ENCODE measurements at places on chromosomes 13 and 19.

DNA sequence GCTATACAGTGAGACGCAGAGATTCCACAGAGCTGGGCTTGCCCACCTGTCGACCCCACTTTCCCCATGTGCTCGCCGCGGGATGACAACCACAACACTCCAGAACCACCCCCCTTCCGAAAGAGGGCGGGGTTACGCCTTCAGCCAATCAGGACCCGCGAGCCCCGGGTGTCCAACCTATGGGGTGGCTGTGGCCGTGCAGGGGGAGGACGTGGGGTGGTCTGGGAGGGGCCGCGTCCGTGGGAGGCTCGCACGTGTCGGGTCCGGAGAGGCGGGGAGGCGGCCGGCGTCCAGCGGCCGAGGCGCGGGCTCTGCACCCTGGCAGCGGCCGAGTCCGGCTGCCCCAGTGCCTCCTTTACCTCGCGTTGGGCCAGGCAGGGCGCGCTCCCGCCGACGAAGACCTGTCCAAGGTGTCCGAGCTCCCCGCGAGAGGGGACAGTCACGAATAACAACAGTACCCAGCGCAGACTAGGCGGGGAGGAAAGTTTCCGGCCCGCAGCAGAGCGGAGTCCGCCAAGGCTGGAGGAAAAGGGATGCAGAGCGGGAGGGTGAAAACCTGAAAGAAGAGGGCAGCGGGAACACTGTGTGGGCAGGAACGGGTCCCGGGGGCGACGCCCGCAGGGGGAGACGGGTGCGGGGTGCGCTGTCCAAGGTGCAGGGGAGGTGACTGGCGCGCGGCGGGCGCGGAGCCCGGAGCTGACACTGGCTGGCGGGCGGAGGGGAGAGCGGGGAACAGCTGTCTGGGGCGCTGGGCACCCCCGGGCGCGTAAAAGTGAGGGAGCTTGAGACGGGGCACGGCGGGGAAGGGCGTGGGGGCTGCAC, 911 bp downstream of the ENOX1 start:
- DNase-seq, result peak; percentile 42

- no peak for DNase-seq
Observed at GRCh38 chr19:16002406-16003384, 53.9 kb downstream of the OR10H4 start.

GRCh38 chr13:44211286-44211685, 162.3 kb upstream of the SERP2 start:
- DNase-seq, result no peak

DNA sequence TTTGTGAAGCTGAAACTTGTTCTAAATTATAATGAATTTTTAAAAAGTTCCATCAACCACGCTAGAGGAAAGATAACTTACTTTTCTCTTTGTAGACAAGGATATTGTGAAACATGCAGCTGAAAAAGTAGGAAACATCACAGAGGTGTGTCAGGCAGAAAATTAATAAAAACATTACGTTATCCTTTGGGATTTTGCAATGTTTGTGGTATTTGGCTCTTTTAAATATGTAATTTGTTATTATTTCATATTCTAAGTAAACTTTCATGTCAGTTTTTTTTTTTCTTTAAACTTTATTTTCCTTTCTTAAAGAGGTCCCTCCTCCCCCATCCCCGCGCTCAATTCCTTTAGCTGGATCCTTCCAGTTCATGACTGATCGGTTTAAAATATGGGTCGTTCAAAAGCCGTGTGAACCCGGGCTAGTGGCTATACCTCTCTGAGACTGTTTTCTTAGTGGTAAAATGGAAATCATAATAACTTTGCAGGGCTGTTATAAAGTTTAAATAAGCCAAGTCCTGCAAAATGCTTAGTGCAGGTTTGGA, 740 bp upstream of the CCDC61 start:
- peak; percentile 33 for DNase-seq

DNA sequence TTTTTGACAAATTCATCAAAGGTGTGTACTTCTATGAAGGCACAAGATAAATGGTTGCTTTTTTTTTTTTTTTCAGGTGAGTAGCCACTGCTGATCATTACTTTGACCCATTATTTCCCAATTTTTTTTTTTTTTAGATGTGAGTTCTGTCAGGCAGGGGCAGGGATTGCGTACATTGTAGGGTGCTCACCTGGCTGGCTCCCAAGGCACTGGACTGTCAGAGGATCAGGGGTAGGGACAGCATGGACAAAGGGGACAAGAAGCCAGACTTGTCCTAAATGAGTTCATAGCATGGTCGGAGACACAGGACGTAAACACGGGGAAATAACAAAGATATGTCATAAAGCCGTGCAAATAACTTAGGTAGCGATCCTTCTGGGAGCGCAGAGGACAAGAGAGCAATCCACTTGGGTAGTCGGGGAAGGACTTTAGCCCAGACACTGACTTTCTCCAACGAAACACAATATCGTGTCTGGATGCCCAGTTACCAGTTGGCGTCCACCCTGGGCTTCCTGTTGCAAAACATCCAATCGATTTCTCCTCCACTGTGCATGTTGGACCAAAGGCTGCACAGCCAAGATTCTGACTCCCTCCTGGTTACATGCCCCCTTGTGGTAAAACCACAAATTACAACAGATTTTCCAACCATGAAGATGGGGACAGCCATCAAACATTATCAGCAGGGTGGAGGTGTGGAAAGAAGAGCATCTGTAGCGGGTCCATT, 27.5 kb upstream of the KATNAL1 start:
- DNase-seq, result no peak

- no peak for DNase-seq
Observed at GRCh38 chr19:3466635-3467034, 13.7 kb downstream of the SMIM24 start.

- no peak for DNase-seq
Observed at GRCh38 chr13:109384491-109385241, 401.7 kb downstream of the IRS2 start.

- no peak for DNase-seq
Observed at GRCh38 chr13:82634946-82635345, 1247.3 kb downstream of the SLITRK1 start.

- no peak for DNase-seq
Observed at GRCh38 chr13:28885181-28885580, 65.0 kb downstream of the MTUS2 start.

GRCh38 chr19:5828661-5829566, 10.6 kb downstream of the FUT6 start:
- no peak for DNase-seq

- no peak for DNase-seq
Observed at GRCh38 chr13:24213932-24214331, 53.4 kb downstream of the SPATA13 start.

- DNase-seq, result no peak
Observed at GRCh38 chr19:55101261-55101660, 16.2 kb downstream of the PPP1R12C start.

DNA sequence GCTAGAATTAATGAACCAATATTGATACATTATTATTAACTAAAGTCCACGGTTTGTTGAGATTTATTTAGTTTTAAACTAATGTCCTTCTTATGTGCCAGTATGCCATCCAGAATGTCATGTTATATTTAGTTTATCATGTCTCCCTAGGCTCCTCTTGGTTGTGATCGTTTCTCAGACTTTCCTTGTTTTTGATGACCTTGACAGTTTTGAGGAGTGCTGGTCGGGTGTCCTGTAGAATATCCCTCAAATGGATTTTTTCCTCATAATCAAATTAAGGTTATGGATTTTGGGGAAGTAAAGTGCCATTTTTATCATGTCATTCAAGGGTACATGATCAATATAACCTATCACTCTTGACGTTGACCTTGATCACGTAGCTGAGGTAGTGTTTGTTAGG, 6.1 kb upstream of the ZNF45 start:
- no peak for DNase-seq

DNA sequence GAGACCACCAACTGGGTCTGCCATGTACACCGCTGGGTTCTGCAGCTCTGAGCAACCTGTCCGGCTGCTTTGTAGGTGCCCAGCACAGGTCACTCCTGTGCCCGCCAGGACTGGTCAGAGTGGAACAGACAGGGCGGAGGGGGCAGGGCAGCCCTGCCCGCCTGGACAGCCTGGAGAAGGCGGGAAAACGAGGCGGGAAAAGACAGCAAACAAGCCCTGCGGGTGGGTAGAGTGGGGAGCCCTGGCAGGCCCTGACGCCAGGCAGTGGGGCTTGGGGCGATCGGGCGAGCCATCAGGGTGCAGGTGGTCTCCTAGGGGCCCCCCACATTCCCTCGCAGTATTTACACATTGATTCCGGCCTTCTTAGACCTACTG, 533 bp upstream of the UHRF1 start:
- no peak for DNase-seq

- peak; percentile 79 for DNase-seq
Observed at GRCh38 chr13:50801087-50801931, 42.2 kb downstream of the DLEU7 start.

GRCh38 chr19:30692181-30692811, 320.1 kb downstream of the ZNF536 start:
- DNase-seq, result no peak

GRCh38 chr13:70188567-70188966, 80.3 kb upstream of the KLHL1 start:
- DNase-seq, result no peak

DNA sequence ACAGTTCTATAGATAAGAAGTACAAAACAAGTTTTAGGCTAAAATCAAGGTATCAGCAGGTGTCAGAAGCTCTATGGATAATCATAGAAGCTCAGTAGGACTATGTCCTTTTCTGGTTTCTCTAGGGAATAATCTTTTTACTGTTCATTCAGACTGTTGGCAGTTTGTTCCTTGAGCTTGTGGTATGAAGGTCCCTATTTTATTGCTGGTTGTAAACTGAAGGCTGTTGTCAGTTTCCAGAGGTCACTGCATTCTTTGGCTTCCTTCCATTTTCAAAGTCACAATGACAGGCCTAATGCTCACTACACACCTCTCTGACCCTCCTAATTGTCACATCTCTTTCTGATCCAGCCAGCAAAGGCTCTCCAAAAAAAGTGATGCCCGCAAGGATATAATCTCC, 337.9 kb upstream of the EDNRB start:
- no peak for DNase-seq
